NCI-H187 treated with DMSO at 0.1 percent for 48 hours (cell line): ENCODE measurements at places on chromosomes 1 and 21.

DNA sequence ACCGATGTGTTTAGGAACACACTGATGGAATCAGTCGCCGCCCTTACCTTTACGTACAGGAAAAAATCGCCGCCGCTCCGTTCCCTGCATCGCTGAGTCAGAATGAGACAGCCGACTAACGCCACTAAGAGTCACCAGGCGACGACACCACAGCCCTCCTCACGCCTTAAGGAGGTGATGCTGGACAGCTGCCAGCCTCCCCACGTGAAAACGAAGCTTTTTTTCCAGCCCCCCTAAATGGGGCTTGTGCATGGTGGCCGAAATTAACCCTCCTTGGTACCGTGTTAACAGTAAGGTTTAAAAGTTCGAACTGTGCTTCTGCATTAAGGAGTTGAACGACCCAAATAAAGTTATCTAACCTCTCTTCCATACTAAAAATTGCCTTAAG is 511 bp downstream of the DNTTIP2 start:
- DNase-seq: no peak

DNA sequence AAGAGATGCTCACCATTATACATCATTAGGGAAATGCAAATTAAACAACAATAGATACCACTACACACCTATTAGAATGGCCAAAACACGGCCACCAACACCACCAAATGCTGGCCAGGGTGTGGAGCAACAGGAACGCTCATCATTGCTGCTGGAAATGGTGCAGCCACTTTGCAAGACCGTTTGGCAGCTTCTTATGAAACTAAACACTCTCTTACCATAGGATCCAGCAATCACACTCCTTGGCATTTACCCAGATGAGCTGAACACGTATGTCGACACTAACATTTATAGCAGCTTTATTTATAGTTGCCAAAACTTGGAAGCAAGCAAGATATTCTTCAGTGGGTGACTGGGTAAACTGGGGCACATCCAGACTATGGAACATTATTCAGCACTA is 28.9 kb upstream of the ADARB1 start:
- no peak for DNase-seq

GRCh38 chr21:31848326-31848985 is 24.4 kb upstream of the HUNK start:
- no peak for DNase-seq

DNA sequence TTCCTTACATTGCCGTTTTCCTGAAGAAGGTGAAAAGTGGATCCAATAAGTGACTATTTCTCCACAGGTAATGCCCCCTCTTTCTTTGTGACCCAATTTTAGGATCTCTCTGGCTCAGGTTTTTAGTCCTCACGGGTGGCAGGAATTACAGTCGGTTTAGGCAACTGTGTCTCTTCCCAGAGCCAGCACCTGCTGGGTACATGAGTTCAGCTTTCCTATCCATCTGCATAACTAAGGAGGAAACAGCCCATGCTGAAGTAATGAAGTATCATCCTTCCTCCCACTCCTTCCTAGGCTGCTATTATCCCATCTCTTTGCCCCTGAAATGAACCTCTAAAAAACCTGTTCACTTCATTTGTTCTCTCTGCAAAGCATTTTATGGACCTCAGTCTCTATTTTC is 544.6 kb downstream of the NEGR1 start:
- DNase-seq: no peak

DNA sequence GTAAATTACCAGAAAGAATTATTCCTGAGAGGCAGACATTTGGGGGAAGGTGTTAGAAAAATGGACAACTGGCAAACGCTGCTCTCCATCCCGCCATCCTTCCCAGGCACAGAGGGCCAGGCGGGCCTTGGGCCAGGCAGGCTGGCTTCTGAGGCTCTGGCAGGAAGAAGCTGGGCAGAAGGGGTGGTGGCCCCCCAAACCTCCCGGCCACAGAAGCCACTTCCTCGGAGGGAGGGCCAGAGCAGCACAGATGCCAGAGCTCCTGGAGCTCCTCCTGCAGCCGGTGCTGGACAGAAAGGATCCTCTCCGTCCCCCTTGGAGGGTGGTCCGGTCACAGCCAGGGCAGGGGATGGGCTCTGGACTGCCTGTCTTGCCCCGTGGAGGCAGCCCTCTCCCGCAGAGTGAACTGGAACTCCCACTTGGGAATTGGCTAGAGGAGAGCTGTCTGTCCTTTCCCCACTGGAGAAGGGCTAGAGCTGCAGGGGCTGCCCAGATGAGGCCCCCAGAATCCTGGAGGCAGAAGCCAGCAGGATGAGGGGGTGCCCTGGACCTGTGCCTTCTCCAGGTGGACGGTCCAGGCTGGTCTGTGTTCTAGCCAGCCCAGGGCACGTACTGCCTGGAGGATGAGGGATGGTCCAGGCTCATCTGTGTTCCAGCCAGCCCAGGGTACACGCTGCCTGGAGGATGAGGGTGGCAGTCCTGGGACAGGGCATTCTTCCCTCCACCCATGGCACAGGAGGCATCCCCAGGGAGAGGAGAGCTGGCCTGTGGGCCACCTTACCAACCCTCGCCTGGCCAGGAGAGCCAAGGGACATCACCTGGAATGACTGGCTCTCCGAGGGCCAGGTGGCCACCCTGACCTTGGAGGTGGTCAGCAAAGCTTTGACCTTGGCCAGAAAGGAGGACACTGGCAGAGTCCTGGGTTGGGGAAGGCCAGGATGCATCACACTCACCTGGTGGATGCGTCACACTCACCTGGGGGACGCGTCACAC is 47.4 kb upstream of the ACTRT2 start:
- no peak for DNase-seq

DNA sequence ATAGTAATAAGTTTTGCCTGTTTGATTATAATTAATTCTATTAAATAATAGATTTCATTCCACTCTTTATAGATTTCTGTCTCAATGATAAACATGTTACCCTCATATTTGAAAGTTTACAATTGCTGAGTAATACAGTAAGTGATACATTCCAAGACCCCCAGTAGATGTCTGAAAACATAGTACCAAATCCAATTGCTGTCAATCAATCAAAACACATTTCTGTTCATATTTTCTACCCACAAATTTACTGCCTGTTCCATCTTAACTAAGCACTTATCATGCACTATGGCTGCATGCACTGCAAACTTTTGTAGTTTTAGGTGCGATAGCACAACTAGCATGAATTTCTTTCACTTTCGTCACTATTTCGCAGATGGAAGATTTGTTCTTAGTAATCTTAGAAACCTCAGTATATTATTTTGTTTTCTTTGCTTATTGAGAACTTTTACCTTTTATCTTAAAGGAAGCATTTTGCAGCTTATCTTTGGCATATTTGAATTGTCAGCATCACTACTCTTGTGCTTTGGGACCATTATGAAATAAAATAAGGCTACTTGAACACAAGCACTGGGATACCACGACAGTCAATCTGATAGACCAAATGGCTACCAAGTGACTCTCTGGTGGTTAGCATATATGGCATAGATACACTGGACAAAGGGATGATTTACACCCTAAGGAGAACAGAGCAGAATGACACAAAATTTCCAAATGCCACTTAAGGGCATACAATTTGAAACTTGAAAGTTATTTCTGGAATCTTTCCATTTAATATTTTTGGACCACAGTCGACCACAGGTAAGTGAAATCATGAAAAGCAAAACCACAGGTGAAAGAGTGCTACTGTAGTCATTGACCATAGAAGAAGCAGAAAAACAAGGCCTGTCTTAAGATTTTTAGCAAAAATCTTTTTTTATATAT is 67.6 kb downstream of the RGS13 start:
- DNase-seq: no peak

GRCh38 chr1:68339505-68339904 is 107.2 kb upstream of the WLS start:
- DNase-seq: no peak

DNA sequence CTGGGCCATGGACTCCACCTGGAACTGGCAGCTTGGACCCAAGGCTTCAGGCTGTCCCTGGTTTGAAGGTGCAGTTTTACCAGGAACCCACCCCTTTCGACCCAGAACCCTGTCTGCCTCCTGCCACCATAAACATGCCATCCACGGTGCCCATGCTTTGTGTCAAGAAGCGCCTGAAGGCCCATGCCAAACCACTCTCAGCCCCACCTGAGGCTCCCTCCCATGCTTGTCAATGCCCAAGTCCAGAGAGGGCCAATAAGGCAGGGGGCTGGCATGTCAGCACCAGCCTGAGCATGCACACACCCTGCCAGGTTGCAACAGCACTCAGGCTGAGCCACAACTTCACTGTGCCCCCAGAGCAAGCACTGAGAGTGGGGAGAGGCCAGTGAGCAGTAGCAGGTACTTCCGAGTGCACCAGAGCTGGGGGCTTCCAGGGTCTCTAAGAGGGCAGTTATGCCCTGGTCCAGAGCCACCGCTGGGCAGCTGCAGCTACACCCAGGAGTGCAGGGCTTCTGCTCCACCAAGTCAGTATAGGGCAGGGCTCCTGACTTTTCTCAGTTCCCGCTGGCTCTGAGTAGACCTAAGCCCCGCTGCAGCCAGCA is 1256.0 kb downstream of the AMY1C start:
- DNase-seq: no peak

GRCh38 chr1:68826836-68827235 is 330.0 kb upstream of the DEPDC1 start:
- no peak for DNase-seq

GRCh38 chr1:161420763-161421455 is 53.2 kb upstream of the CFAP126 start:
- no peak for DNase-seq

DNA sequence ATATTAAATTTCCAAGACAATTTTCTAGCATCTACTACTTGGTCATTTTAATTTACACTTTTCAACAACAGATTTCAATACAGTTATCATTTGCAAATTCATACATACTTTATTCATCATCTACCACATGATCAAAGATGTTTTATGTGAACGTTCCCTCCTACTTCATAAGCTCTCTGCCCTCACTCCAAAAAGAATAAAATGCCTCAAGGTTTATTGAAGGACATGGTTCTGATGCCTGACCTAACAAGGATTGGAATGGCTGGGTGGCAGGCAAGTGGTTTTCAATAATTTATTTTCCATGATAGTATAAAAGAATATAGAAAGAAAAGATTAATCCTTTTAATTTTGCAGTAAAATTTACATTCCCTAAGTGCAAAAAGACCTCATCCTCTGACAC is 5.4 kb downstream of the CDKN2C start:
- DNase-seq: no peak

DNA sequence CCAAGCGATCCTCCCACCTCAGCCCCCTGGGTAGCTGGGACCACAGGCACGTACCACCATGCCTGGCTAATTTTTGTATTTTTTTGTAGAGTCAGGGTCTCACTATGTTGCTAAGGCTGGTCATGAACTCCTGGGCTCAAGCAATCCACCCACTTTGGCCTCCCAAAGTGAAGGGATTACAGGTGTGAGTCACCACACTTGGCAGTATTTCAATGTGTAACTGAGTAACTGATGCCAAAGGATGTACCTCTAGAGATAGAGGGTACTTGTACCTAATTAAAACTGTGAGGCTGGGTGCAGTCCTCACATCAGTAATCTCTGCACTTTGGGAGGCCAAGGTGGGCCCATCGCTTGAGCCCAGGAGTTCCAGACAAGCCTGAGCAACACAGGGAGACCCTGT is 258.7 kb upstream of the DMRTA2 start:
- no peak for DNase-seq

DNA sequence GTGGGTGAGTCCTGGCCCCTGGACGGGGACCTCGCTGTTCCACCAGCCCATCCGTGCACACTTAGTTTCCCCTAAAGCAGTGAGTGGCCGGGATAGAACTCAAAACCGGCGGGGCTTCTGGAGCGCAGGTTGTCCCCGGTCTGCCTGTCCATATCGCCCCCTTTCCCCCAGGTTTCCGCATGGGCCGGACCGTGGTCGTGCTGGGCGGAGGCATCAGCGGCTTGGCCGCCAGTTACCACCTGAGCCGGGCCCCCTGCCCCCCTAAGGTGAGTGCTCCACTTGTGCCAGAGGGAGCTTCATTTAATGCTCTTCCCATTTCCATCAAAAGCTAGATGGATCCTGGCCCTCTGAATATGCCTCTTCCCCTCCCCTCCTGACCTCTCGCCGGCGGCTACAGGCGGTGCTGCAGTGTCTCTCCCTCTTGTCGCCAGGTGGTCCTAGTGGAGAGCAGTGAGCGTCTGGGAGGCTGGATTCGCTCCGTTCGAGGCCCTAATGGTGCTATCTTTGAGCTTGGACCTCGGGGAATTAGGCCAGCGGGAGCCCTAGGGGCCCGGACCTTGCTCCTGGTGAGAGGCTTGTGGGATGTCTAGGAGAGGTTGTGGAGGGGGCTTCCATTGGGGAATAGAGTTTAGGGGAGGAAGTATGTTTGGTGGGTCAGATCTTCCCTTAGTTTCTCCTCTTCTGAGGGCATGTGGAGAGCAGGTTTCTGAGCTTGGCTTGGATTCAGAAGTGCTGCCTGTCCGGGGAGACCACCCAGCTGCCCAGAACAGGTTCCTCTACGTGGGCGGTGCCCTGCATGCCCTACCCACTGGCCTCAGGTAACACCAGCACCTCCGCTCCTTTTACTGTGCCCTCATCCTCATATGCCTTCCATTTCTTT is 683 bp downstream of the PPOX start:
- DNase-seq: no peak

DNA sequence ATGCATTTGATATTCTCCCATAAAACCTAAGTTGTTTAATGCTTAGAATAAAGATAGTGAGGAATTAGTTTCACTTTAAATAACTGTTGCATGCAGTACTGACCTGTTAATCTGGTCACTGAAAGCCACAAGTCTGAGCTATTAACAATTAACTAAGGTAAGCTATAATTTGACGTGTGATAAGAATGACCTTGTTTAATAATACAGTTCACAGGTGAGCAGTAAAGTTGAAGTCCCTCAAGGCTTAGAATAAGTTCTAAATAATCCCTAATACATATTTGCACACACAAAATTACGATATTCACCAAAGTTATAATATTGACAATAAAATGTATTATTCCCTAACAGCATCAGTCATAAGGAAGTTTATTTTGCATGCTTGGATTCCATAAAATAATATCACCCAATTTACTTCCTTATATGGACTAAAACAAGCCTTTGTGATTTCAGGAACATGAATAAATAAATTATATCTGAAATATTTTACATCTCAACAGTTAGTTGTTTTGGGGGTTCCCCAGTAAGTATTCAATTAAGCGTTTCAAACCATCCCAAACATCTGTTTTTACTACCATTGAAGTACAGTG is 70.6 kb upstream of the CHRM3 start:
- no peak for DNase-seq

- no peak for DNase-seq
These were observed 96.2 kb upstream of the IRF2BP2 start for GRCh38 chr1:234706199-234706598.

GRCh38 chr1:186750257-186750656 is 70.0 kb upstream of the PTGS2 start:
- no peak for DNase-seq

DNA sequence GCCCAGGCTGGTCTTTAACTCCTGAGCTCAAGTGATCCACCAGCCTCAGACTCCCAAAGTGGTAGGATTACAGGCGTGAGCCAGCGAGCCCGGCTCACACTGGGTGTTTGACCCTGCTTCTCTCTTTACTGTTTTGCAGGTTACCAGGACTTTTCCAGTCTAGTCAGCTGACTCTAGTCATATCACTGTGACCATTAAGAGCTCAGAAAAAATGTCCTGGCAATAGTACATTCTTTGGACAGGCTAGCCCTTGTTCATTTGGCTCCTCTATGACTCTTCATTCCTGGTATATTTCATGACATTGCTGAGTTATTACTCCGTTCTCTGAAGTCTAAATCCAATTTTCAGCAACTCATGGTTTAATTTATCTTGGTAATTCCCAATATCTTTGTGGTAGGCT is 8.0 kb upstream of the CA6 start:
- no peak for DNase-seq
